ENCODE measurements at places on chromosomes 4 and X.

DNA sequence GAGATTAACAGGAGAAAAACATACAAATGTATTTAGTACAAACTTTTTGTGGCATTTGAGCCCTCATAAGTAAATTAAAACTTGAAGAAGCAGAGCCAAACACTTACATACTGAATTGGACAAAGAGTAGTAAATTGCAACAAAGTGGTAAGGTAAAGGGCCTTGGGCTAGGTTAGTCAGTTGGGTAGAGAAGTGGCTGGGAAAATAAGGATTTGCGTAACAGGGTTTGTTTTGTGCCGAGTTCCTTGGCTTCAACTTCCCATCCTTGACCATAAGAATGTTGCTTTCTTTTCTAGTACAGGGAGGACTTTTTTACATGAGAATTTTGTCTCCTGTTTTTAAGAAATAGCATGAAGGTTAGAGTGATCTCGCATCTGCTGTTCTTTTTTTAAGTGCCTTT, 33.3 kb upstream of the DSPP start:
- DNase-seq: no peak

DNA sequence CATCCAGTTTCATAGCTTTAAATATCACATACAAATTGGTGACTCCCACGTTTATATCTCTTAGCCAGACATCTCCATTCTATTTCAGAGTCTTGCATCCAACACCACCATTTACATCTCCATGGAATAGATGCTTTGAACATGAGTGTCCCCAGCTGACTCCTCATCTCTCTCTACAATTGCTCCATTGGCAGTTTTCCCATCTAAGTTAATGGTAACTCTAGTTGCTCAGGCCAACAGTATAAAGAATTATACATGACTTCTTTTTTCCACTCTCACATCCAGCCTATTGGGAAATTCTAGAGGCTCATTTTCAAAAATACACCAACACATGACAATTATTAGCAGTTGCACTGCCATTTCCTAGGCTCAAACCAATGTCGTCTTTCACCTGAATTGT, 388.2 kb downstream of the STIM2 start:
- DNase-seq: no peak

DNA sequence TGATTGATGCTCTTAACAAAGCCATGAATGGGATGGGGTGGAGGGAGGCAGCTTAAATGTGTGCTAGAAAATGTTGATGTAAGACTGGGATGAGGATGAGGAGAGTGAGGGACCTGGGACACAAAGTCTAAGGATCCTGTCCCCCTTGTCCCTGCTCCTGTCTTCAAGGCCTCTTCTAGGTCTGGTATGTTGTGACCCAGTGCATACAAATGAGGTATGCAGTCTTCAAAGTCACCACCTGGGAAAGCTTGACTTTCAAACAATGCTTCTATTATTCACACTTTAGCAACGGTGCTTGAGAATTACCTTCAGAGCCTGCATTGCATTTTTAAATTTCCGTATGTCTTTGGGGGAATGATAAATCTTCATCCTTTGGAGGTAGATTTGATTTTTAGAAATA, 88.4 kb upstream of the SLC34A2 start:
- DNase-seq: no peak

GRCh38 chrX:31217084-31217483, 145.2 kb upstream of the FTHL17 start:
- DNase-seq: no peak

- no peak for DNase-seq
Observed at GRCh38 chr4:142614621-142615323, 231.3 kb downstream of the INPP4B start.

- DNase-seq: no peak
Observed at GRCh38 chr4:156638334-156638733, 333.3 kb downstream of the PDGFC start.

GRCh38 chr4:123419885-123420755, 23.5 kb downstream of the SPRY1 start:
- no peak for DNase-seq

- no peak for DNase-seq
Observed at GRCh38 chr4:8571702-8572685, 8.2 kb upstream of the GPR78 start.

GRCh38 chr4:119671205-119671604, 42.6 kb upstream of the PDE5A start:
- DNase-seq: no peak

Data from central memory CD8-positive, alpha-beta T cell (primary cell).